ENCODE measurements at places on chromosomes 3 and 15.

DNA sequence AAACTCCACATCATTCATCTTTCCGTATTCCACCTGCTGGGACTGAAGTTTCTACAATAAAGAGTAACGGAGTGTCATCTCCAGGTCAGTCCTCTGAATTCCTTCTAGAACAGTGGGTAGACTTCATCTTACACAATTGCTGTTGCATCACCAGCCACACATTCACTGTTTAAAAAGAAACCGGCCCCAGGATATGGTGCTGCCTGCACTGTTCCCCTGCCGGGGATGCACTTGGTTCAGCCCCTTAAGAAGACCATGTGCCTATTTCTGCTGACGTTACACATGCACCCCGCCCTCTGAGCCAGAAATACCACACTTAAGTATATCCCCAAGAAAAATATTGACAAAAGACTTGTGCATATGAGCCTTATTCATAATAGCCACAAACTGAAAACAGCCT lies 233.4 kb downstream of the FEZF2 start:
- no peak for DNase-seq

DNA sequence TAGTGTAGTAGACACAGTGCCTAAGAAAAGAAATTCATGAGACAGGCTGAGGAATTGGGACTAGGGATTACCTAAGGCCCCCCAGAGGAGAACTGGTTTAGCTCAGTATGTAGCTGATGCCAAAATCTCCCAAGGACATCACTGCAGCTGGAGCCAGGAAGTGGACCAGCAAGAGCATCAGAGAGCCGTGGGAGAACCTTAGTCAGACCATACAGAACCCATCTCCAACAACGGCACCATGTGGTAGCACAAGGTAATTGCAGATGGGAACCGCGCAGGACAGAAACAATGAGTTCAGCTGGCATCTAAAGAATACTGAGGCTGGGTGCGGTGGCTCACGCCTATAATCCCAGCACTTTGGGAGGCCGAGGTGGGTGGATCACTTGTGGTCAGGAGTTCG lies 81.7 kb downstream of the WNT5A start:
- DNase-seq: no peak

DNA sequence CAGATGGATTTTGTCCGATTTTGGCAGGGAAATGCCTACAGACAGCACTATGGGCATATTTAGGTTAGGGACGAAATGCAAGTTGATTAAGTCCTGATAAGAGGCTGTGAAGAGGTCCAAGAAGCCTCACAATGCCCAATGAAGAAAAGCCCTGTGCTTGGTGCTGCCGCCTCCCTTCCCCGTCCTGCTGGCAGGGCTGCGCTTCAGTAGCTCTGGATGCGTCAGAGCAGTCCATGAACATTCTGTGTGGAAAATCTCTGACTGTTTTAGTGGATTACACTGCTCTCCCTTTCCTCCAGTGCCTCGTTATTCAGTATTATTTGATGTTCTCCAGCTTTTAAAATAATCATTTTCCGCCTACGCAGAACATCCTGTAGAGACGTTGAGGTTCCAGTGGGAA lies 39.6 kb downstream of the MLH1 start:
- no peak for DNase-seq

GRCh38 chr15:26628879-26629529 lies 143.9 kb downstream of the GABRB3 start:
- no peak for DNase-seq

- DNase-seq: no peak
Observed at GRCh38 chr3:47404955-47405790, 24.4 kb downstream of the PTPN23 start.

DNA sequence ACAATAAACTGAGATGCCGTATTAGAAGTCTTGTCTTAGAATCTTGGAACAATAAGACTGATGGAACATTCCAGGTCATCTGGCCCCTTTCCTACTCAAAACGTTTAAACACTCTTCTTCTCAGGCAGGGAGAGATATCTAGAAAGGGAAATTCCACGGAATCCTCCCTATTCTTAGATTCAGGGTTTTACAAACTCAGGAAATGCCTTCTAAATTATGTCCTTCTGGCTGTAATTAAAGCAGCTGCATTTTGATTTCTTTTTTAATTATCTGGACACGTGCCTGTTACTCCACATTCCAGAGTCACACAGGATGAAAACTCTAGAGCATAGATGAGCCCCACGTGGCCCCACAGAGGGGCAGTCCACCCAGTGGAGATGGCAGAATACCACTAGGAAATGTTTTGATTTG lies 41.5 kb upstream of the MTMR10 start:
- DNase-seq: no peak

- DNase-seq: no peak
Observed at GRCh38 chr3:105345156-105345555, 21.6 kb upstream of the ALCAM start.

DNA sequence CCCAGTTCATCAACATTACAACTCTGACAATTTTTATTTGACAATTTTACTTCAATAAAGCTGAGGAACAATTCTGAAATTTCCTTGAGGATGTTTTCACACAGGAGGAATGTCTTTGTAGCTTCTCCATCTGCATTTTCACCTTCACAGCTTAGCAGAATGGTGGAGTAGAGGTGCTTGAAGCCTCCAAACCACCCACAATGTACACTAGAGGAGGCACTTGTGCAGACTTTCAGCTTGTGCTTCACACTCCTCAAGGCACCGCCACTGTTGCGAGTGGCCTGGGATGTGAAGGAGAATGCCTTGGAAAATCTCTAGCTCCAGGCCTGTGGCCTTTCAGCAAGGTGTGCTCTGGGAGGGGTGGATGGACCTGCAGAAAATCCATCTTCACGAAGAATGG lies 181.9 kb downstream of the EPHB1 start:
- no peak for DNase-seq

GRCh38 chr15:55224892-55225291 lies 28.2 kb upstream of the RSL24D1 start:
- no peak for DNase-seq

- no peak for DNase-seq
Observed at GRCh38 chr3:40780291-40780924, 255.6 kb downstream of the ZNF621 start.

- peak; percentile 31 for DNase-seq
Observed at GRCh38 chr15:68151277-68151676, 53.9 kb downstream of the CALML4 start.

- no peak for DNase-seq
Observed at GRCh38 chr3:140597792-140598191, 80.1 kb upstream of the TRIM42 start.

DNA sequence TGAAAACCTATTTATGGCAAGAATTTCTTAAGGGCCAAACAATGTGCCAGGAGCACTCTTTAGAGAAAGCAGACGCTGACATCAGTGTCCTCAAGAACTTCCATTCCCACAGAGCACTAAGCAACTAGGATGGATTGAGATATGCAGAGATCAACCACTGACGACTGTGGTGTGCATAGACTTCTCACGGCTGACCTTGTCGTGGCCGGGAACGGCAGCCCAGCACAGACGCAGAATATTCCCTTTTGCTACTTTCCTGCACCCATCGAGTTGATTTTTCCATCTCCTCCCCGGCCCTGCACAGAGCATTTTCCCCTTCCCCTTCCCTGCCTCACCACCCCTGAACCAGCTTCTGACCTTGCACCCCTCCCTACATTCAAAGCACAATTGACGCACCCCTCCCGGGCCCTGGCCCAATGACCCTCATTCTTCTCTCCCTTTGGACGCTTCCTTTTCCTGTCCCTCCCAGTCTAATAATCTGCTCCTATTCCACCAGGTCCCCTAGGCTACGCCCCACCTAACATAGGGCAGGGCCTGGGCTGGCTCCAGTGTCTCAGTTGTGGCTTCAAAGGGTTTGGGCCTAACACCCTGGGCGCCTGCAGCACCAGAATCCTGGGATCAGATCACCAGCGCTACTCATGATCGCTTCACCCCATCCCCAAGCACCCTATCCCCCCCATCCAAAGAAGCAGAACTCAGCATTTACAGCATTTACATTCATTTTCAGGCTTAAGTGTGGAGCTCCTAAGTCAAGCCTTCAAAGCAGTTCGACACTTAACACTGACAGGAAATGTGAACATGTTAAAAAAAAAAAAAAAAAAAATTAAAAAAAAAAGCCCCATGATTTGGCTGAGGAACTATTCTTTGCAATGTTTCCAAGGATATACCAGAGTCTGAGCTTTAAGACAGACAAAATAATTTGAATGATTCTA lies 151.2 kb downstream of the FOXP1 start:
- no peak for DNase-seq

- no peak for DNase-seq
Observed at GRCh38 chr3:58036293-58037032, 28.2 kb downstream of the FLNB start.

DNA sequence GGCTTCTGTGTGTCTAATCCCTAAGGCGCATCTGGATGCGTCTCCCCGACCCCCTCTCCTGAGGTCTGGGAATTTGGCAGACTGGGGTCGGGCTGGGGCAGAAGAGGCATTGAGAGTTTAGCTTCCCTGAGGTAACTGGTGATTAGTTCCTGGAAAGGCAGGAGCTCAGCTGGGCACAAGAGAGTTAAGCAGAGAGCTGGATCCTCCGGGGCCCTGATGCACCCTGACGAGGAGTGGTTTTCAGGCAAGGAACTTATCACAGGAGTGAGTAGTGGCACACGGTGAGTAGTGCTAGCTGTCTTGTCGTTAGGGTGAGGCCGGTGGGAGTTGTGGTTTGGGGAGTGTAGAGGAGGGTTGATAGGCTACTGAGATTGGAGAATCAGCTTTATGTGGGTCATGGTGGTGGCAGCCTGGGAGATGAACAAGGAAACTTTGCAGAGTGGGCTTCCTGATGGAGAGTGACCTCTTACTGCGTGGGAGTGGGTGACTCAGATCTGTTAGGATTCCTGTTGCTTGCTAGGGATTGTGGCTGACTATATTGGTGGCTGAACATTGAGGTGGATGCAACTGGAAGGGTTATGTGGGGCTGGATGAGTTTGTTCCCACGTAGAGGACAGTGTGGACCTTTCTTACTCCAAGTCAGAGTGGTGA lies 897 bp downstream of the RAD54L2 start:
- peak; percentile 10 for DNase-seq

DNA sequence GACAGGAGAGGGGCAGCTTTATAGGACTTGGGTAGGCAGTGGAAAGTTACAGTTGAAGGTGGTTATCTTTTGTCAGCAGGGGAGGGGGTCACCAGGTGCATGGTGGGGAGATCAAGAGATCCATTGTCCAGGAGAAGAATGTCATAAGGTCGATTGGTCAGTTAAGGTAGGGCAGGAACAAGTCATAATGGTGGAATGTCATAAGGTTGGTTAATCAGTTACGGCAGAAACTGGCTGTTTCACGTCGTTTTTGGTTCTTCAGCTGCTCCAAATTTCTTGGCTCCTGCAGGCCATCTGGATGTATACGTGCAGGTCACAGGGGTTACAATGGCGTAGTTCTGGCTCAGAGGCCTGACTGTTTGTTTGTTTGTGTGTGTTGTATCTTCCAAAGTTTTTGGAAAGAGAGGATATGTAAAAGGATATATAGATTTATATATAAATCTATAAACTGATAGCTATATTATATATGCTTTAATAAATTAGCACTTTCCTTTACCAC lies 565.1 kb downstream of the ZNF385D start:
- DNase-seq: no peak

DNA sequence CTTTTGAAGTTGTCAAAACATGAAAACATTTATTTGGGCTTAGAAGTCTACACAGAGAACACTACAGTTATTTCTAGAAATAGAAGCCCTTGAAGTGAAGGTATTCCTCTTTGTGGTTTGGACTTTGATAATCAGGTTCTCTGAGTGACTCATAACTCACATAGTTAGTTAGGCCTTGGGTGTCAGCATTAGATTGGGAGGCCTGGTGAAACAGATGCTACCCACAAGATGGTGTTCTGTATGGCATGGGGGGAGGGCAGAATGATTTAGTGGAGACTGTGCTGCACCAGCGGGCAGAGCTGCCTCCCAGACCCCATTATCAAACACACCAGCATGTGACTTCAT lies 108.9 kb upstream of the ETV5 start:
- no peak for DNase-seq

- DNase-seq: no peak
Observed at GRCh38 chr3:184946917-184947316, 135.0 kb downstream of the VPS8 start.

GRCh38 chr15:49046220-49047102 lies at the start of gene SECISBP2L:
SECISBP2L (minus strand) TSS chr15:49046446; CDS start chr15:49046299, 147 bp downstream.
- peak; percentile 57 for DNase-seq

GRCh38 chr15:58329781-58330671 lies 101.8 kb upstream of the LIPC start:
- peak; percentile 43 for DNase-seq

GRCh38 chr15:89299896-89300295 lies 34.7 kb downstream of the POLG start:
- DNase-seq: no peak

GRCh38 chr3:37770336-37770735 lies 91.3 kb upstream of the CTDSPL start:
- DNase-seq: no peak

DNA sequence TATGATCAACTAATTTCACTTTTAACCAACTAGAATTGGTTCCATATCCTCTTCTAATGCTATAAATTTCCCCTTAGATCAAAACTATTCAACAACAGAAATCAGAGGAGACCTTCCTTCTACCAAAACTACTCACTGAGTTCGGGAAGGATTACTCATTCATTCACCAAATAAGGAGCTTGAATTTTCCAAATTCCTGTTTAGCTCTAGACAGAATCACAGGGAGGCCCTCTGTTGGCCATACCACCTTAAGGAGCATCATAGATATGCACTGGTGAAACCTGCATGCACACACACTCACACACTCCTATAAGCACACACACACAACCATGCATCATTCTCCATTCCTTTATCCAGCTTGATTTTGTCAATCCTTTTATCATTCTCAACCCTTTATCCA lies 49.0 kb downstream of the SUCLG2 start:
- no peak for DNase-seq

DNA sequence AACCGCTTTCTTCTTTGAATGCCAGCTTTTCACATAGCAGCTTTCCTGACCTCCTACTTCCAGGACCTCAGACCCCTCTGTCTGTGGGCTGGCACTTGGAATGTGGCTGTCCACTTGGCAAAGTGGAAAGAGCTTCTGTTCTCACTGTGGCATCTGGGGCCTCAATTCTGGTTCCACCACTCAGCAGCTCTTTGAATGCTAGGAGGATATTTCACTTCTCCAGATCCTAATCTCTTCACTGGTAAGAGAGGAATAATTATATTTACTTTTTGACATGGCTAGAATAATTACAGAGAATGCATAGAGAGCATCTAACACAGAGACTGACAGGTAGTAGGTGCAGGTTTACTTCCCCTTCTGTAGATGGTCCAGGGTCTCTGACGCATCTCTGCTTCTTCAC lies 405.9 kb downstream of the LPP start:
- no peak for DNase-seq

- no peak for DNase-seq
Observed at GRCh38 chr3:153572654-153573053, 410.6 kb downstream of the RAP2B start.

DNA sequence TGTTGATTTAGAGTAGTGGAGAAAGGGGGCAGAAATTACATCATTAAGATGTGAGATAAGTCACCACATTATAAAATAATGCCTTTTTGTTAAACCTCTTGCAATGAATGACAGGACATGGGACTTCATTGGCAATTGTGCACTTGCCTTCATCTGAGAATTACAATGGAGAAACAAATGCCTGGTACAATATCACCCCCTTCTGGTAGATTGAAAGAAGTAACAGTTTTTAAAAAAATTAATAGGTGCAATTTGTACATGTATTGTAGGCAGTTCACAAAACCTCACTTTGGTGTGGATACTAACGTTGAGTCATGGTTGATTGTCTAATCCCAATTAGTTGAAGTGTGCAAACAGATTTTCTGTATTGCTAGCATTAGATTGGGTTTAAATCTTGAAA lies 4.6 kb upstream of the P2RY14 start:
- DNase-seq: no peak

Measured in epithelial cell of prostate (primary cell).